ENCODE measurements at places on chromosomes 4 and X.

GRCh38 chrX:72393836-72394517 is 88.3 kb upstream of the CITED1 start:
- H3K36me3 ChIP-seq = no peaks in the 10 kb centered on the region
- H3K4me3 ChIP-seq = no peak overlapping the region
- no peak for DNase-seq
- H3K27ac ChIP-seq = no peak overlapping the region
- H3K4me1 ChIP-seq = no peaks in the 10 kb centered on the region

DNA sequence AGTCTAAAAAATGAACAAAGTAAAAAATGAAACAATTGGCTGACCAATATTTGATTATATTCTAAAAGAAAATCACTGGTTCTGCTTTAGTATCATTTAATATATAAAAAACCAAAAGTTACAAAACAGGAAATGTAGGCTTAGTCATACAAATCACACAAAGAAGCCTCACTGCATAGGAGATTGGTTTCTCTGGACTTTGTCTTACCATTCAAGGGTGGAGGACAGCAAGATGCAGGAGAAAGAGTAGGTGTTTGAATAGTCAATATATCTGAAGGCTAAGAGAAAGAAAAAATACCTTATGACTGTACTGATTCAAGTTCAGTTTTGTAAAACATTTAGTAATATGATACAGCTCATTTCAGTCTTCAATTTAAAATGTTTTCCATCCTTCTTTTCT is 28.6 kb upstream of the TAF9B start:
- H3K36me3 ChIP-seq = no peaks in the 10 kb centered on the region
- no peaks in the 10 kb centered on the region for H3K4me1 ChIP-seq
- no peaks in the 10 kb centered on the region for H3K27me3 ChIP-seq
- H3K4me3 ChIP-seq = no peak overlapping the region
- no peak overlapping the region for H3K27ac ChIP-seq

DNA sequence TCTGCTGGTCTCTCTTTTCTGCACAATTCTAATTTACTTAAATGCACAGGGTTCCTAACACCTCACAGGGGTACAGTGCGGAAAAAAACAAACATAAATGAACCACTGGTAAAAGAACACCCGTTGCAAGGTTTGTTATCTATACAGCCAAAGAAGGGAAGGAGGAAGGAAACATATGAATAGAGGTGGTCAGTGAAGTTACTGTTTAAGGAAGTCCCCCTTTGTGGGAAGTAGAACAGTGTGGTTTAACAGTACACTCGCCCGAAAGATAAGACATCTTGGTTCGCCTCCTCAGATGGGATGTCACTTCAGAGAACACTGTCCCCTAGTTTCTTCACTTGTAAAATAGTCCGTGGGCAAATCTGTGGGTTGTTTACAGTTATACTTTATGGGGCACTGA is 57.5 kb downstream of the TEC start:
- H3K4me3 ChIP-seq = no peak overlapping the region
- H3K4me1 ChIP-seq = no peaks in the 10 kb centered on the region
- H3K27me3 ChIP-seq = no peaks in the 10 kb centered on the region
- no peak overlapping the region for H3K27ac ChIP-seq
- no peak for DNase-seq

DNA sequence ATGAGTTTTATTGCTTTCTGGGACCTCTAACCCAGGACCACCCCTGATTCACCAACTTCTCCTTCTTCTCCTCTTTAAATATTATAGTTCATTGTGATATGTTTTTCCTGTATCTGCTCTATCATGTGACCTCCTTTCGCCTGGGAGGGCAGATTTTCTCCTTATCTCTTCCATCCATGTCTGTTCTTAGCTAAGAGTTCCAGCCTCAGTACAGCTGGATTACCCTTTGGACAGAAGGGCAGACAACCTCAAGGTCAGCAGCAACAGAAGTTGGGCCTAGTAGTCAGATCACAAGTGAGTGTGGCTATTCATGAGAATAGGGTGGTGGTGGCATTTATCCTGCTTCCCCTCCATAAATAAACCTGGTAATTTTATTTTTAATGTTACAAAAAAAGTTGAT is 5.7 kb upstream of the XK start:
- no peaks in the 10 kb centered on the region for H3K36me3 ChIP-seq
- no peaks in the 10 kb centered on the region for H3K4me1 ChIP-seq
- no peak overlapping the region for H3K4me3 ChIP-seq
- no peak for DNase-seq
- no peaks in the 10 kb centered on the region for H3K27me3 ChIP-seq

GRCh38 chrX:120356084-120356483 is 5.8 kb upstream of the ATP1B4 start:
- no peak for DNase-seq
- H3K4me3 ChIP-seq = no peak overlapping the region
- no peak overlapping the region for H3K27ac ChIP-seq
- H3K27me3 ChIP-seq = no peaks in the 10 kb centered on the region
- no peaks in the 10 kb centered on the region for H3K4me1 ChIP-seq

GRCh38 chr4:54227256-54228055 is 1.6 kb upstream of the PDGFRA start:
- peak; percentile 72 for DNase-seq
- peaks cover 58% of the 10 kb centered on the region for H3K4me1 ChIP-seq
- peak overlapping the region; percentile 45 for H3K4me3 ChIP-seq

- H3K27me3 ChIP-seq = no peaks in the 10 kb centered on the region
- DNase-seq = no peak
- no peak overlapping the region for H3K4me3 ChIP-seq
Measured at GRCh38 chrX:125378205-125378604, 58.5 kb downstream of the TEX13C start.

GRCh38 chrX:9781941-9782340 is 4.3 kb upstream of the SHROOM2 start:
- H3K4me3 ChIP-seq = no peak overlapping the region
- H3K27ac ChIP-seq = no peak overlapping the region
- H3K27me3 ChIP-seq = no peaks in the 10 kb centered on the region
- H3K4me1 ChIP-seq = peaks cover 5% of the 10 kb centered on the region
